Fibroblast of upper back skin (primary cell): ENCODE measurements at places on chromosomes 13 and 19.
A peak's percentile ranks its signal among the peaks of the same experiment; 100 is the strongest.

GRCh38 chr19:14473978-14474578 is 1.1 kb downstream of the PTGER1 start:
- no peak for DNase-seq

- no peak for DNase-seq
These were observed 11.8 kb upstream of the CEACAM4 start for GRCh38 chr19:41638641-41639081.

- DNase-seq: no peak
These were observed 1.3 kb downstream of the ZNF180 start for GRCh38 chr19:44498988-44499387.

- DNase-seq: no peak
These were observed 8.6 kb downstream of the GAS6 start for GRCh38 chr13:113855012-113855921.

- peak; percentile 37 for DNase-seq
These were observed 9.5 kb upstream of the URAD start for GRCh38 chr13:27997904-27998522.

DNA sequence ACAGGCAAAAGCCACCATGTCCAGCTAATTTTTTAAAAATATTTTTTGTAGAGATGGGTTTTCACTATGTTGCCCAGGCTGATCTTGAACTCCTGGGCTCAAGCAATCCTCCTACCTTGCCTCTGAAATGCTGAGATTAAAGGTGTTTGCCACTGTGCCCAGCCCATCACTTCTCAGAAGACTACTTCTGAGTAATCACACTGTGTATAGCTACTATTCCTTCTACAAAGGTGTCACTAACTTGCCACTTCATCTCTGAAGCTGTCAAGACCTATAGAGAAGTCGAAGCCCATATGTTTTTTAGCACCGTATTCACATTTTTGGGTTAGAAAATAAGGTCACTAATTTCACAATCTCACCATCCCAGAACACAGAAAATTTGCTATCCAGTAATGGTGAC is 36.0 kb upstream of the FNDC3A start:
- no peak for DNase-seq

DNA sequence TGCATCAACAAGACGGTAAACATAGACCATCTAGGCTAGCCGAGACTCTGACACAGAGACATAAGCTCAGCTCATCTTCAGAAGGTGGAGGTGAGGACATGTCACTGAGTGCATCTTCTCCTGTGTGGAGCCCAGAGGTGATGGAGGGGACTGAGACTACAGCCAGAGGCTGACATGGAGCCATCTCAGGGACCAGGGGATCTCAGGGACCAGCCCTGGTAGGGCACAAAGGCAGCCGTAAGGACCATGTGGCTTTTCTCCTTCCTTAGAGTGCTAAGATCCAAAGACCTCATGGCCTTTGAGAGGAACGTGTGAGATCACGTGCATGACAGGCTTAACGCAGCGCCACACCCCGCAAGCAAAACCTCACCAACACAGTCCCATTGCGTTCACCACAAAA is 126.9 kb downstream of the RAB20 start:
- DNase-seq: no peak

- no peak for DNase-seq
These were observed 40.1 kb upstream of the ONECUT3 start for GRCh38 chr19:1713170-1713569.

GRCh38 chr13:67023130-67023876 is 206.8 kb downstream of the PCDH9 start:
- peak; percentile 90 for DNase-seq

DNA sequence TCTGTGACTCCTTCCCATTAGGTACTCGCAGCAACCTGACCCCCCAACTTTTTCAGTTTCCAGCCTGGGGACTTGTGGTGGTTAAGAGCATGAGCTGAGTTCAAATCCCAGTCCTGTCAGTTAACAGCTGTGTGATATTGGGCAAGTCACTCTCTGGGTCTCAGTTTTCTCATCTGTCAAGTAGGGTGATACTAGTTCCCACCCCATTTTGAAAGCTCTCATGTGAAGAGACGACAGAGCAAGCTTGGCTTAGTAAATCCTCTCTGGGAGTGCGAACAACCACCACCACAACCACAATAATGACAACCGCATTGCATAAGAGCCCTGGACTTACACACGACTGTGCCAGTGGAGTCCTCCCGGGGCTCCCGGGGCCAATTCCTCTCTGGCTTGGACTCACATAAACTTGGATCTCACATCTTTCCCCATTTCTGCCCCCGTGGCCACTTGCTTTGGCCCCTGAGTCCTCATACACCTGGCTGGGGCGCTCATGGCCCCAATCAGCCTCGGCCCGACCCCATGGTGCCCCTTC is 454 bp downstream of the BLVRB start:
- DNase-seq: peak; percentile 64

DNA sequence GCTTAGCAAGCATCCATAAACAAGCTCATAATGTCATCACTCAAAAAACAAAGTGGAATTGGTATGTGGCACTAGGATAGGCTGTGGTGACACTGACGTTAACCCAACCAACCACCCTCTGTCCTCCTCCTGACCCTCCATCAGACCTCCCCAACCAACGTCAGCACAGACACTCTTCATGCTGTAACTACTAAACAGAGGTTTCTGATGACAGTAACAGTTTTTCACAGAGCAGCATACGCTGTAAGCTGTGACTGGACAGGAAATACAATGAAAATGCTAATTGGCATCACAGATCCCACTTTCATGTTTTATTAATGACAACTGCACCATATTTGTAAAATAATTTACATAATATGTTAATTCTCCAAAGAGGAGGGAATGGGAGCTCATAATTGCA is 238.0 kb downstream of the IRS2 start:
- DNase-seq: no peak

DNA sequence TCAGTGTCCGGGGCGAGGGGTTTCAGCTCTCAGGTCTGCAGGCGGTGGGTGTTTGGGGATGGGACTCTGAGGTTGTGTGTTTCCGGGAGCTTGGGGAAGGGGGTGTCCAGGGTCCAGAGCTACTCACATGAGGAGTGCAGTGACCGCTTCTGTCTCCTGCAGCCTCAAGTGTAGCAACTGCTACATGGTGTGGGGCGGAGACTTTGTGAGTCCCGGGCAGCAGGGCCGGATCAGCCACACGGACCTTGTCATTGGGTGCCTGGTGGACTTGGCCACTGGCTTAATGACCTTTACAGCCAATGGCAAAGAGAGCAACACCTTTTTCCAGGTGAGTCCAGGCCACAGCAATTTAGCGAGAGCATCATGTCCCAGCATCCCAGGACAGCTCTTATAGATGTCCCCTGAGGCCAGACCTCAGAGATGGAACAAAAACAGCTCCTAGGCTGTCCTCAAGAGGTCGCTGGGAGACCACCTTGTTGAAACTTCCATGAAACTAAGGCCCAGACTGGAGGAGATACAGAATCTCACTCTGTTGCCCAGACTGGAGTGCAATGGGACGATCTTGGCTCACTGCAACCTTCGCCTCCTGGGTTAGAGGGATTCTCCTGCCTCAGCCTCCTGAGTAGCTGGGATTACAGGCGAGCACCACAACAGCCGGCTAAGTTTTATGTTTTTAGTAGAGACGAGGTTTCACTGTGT is 44.9 kb downstream of the RYR1 start:
- no peak for DNase-seq

- DNase-seq: no peak
These were observed 733.5 kb upstream of the SGCG start for GRCh38 chr13:22447132-22447886.

- no peak for DNase-seq
These were observed 49.9 kb downstream of the SMAD9 start for GRCh38 chr13:36870050-36870692.

DNA sequence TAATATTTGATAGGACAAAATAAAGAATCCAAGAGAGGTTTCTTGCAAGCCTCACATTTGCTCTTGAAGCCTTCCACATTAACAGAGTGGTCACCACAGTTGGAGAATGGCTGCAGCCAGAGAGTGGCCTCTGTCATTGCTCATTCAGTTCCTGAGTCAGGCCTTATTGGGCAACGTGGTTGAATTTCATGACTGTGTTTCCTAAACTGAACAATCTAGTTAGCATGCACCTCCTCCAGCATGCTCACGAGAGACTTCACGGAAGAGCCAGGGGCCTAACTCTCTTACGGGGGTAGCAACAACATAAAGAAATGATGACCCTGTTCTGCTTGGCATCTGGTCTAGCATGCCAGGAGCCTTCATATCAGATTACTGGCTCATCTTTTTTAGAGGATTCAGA is 9.6 kb upstream of the UBL3 start:
- DNase-seq: peak; percentile 68

DNA sequence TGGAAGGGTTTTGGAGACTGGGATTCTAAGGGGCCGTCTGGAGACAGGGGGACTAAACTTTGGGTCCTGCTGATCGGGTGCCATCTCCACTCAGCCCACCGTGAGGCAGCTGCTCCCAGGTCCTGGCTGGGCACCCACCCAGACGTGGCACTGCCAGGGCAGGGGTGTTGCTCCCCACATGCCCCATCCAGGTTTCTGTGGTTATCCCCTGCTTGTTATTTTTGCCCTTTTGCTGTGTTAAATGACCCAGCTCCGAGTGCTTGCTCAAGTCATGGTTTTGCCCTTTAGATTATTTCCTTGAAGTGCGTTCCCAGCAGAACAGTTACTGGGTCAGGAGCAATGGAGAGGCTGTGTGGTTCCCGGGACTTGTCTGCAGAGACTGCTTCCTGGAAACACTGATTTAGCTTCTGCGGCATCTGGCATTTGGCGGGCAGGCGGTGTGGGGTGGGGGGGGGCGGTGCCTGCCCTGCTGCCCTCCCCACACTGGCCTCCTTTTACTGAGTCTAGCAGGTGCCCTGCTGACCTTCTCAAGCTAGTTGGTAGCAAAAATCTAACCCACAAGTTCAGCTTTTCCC is 1.9 kb downstream of the RAB11B start:
- no peak for DNase-seq

DNA sequence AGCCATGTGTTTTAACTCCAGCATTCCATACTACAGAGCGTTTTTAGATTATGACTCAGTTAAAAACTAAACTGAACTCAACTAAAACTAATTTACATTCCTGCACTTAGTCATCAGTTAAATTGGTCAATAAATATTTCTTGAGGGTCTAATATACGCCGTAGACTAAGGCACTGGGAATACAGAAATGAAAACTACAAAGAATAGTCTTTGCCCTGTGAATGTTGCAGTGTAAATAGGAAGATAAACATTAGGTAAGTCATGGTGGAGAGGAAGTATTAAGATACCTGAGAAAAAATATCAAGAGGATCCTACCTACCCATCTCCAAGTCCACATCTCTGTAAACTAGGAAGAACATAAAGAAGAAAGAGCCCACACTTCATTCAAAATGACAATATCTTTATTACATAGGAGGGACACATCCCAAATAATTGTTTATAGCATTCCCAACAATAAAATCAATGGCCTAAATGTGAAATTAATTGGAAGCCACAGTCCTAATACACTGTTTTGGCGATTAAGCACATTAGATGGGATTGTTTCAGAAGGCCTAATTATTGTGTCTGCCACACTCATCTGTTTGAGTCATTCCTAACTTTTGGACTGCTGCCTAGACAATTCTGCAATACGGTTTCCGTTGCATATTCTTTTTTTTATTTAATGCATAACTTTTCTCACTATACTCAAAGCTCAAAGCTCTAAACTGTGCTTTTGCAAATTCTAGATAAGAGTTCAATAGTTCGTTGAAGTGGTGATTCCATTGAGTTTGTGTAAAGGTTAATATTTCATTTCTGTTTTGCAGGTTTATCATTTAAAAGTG is 52.9 kb downstream of the MBNL2 start:
- peak; percentile 92 for DNase-seq

GRCh38 chr13:46572752-46573431 is 19.9 kb downstream of the LRCH1 start:
- DNase-seq: no peak

GRCh38 chr13:91298060-91298459 is 49.4 kb upstream of the MIR17HG start:
- no peak for DNase-seq

DNA sequence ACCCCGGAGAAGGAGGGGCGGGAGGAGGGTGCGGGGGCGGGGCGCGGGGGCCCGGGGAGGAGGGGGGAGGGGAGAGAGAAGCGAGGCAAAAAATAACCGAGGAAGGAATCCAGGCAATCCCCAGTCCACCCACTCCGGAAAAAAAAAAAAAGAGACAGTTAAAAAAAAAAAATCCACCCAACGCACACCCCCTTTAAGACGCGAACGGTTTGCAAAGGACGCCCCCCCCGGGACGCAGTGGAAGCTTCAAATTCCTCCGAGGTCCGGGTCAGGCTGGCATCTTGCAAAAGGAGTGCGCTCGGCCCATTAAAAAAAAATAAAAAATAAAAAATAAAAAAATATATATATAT is at the start of gene CACNA1A:
Gene CACNA1A, minus strand, starts transcription at position 9 of the 350 bp plus-strand sequence. CDS start 255 bp downstream, outside the sequence.
- peak; percentile 31 for DNase-seq

DNA sequence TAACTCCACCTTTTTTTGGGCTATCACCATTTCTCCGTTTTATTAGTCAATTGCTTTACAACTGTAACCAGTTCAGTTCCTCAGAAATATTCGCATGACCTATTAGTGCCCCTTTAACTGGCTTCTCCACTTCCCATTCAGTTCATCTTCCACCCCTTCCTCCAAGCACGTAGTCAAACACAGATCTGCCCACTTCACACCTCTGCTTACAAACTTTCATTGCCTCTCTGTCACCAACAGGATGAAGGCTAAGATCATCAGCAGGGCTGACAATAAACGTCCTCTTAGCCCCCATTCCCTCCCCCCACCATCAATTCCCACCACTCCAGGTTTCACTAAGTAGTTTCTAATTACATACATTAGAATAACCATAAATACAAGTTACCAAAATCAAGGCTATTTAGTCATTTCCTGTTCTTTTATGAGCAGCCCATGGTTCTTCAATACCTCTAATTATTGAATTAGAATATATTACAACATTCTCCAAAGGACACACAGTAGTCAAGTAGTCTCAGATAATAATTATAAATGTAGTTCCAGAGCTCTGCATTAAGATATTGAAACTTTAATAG is 95.7 kb downstream of the SPRY2 start:
- DNase-seq: no peak

DNA sequence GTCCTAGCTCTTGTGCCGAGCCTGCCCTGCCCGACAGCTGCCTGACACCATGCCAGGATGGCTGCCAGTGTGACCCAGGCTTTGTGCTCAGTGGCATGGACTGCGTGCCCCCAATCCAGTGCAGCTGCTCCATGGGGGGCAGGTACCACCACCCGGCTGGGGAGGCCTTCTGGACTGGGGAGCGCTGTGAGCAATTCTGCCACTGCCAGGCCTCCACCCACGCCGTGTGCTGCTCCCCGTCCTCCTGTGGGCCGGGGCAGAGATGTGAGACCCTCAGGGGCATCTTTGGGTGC is 9.4 kb upstream of the FXYD3 start:
- DNase-seq: no peak

DNA sequence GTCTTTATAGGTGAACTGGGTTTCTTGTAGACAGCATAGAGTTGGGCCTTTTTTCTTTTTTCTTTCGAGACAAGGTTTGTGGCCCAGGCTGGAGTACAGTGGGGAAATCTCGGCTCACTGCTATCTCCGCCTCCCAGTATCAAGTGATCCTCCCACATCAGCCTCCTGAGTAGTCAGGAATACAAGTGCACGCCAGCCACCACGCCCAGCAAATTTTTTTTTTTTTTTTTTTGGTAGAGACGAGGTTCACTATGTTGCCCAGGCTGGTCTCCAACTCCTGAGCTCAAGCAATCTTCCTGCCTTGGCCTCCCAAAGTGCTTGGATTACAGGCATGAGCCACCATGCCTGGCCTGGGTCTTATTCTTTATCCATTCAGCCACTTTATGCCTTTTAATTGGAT is 5.1 kb upstream of the CALM3 start:
- no peak for DNase-seq
